ENCODE measurements at places on chromosomes 5 and 9. TPM values are rescaled to one million over a fixed set of nuclear protein-coding genes. Genes with fewer than 3 reads are reported as not detected.

PCDHGC3 gene
- total RNA-seq = 18.0 TPM

NEURL1B gene
- total RNA-seq = 5.3 TPM

PCDHA9 gene
- 0.13 TPM for total RNA-seq

SPATA31E1 gene
- not detected for total RNA-seq

LAMC3 gene
- total RNA-seq = 0.20 TPM

GRM6 gene
- not detected for total RNA-seq

MOB3B gene
- total RNA-seq = 0.30 TPM

EIF4EBP3 gene
- 4.8 TPM for total RNA-seq

TMEM252 gene
- not detected for total RNA-seq

RORB gene
- not detected for total RNA-seq

ACSL6 gene
- not detected for total RNA-seq

PGM5 gene
- total RNA-seq = 5.5 TPM

ADAMTS13 gene
- 0.20 TPM for total RNA-seq

DRD1 gene
- not detected for total RNA-seq

LCN2 gene
- not detected for total RNA-seq

IFNA21 gene
- total RNA-seq = not detected

C5orf52 gene
- total RNA-seq = not detected

PFDN1 gene
- total RNA-seq = 146 TPM

TPPP gene
- 0.07 TPM for total RNA-seq

CCNJL gene
- 4.9 TPM for total RNA-seq

GLRA1 gene
- total RNA-seq = not detected

CHD1 gene
- 21.4 TPM for total RNA-seq

SLC22A4 gene
- total RNA-seq = 12.0 TPM

FOXE1 gene
- not detected for total RNA-seq

ANKDD1B gene
- total RNA-seq = not detected

HTR1A gene
- not detected for total RNA-seq

BRD3OS gene
- total RNA-seq = 12.3 TPM

TMOD1 gene
- total RNA-seq = 0.60 TPM

ATOSB gene
- total RNA-seq = 43.8 TPM

FAM153A gene
- total RNA-seq = not detected

NR4A3 gene
- total RNA-seq = 0.20 TPM

SPINK13 gene
- not detected for total RNA-seq
